ENCODE measurements at places on chromosomes 6 and 20. TPM values are rescaled to one million over a fixed set of nuclear protein-coding genes. Genes with fewer than 3 reads are reported as not detected.

The EDN1 gene
- total RNA-seq, result not detected

The CAPN11 gene
- total RNA-seq, result not detected

The IYD gene
- total RNA-seq, result not detected

The PPP1R16B gene
- 119 TPM for total RNA-seq

The TP53TG5 gene
- not detected for total RNA-seq

DNA sequence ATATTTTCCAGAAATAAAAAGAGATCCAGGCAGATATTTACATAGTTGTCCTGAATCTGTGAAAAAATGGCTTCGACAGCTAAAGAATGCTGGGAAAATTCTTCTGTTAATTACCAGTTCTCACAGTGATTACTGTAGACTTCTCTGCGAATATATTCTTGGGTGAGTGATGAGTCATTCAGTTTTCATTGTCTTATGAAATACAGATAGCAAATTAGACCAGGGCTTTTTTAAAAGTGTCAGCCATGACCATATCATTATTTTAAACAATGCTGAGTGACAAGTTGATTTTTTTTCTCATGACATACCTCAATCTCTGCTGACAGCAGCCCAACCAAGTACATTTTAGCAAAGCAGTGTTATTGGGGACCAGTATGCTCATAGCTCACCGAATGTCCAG, 32.8 kb downstream of the TSPYL4 start:
- no peak for DNase-seq

DNA sequence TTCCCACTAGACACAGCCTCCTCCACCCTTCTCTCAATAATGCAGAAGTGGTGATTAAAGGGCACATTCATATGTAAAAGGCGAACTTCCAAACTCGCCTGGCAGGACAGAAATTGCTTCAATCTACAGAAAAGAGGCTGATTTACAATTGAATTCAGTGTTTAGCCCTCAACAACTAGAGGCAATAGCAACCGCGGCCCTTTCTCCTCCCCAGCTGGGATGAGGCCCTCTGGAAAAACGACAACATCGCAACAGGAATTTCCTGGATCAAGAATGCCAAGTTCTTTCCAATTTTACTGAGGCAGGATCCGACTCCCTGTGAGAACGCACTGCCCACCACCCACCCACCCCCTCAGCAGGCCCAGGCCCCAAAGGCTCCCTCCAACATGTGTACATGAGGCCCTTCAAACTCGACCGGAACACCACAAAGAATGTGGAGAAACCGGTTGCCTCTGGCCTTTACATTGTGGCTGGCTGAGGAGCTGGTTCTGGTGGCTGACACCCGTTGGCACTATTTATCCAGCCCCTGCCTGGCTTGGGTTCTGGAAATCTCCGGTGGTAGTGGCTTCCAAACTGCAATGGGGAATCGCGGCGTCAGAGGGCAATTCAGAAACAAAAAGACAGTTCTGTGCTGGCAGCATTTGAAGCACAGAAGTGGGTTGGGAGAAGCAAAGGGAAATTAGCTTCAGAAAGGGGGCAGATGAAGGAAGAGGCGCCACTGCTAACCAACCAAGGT, 36.8 kb downstream of the ZMYND8 start:
- no peak for DNase-seq

DNA sequence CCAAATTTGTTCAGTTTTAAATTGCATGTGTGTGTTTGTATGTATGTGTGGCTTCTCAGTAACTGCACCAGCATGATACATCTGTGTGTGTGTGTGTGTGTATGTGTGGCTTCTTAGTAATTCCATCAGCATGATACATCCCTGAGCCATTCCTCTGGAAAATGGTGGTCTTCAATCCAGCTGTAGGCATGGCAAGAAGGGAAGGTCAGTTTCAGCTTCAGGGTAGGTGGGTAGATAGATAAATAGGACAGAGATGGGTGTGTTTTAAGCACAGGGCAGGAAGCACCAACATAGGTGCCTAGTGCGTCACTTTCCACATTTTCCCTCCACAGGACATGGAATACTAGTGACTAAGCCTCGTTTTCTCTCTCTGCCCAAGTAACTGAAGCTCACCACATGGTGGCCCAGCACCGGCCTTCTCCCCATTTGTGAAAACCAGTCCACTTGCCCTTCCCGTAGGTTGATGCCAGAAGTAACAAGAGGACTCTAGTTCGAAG, 82.9 kb downstream of the RPP40 start:
- DNase-seq, result no peak

DNA sequence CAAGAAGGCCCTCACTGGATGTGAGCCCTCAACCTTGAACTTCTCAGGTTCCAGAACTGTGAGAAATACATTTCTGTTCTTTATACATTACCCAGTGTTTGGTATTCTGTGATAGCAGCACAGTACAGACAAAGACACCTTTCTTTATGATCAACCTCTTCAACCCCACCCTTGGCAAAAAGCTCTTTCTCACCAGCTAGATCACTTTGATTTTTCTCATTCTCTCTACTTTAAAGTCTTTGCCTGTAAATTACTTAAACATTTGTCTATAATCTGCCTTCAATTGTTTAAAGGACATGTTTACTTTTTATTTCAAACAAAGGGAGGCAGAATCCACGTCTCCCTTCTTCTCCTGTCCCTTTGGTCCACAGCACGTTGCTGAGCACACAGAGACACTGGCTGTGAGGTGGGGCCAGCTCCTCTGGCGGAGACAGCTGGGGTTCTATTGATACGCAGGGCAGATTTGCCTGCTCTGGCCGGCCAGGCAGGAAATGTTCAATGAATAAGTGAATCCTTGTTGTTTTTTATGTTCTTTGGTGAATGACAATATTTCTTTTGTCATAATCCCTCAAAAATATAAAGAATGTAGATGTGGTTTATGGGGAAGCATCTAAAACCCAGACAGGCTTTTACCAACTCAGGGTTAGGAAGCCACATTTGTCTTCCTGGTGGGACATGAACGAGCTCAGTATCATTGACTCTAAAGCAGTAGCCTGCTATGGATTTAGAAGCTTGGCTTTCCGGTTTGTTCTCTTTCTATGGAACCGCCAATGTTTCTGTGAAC, 52.9 kb downstream of the NEDD9 start:
- DNase-seq, result no peak

GRCh38 chr6:52098721-52099120, 11.3 kb upstream of the PKHD1 start:
- no peak for DNase-seq
